ENCODE measurements at places on chromosomes 6 and 20. TPM values are rescaled to one million over a fixed set of nuclear protein-coding genes. Genes with fewer than 3 reads are reported as not detected.

The RNF144B gene
- total RNA-seq: 16.2 TPM

DNA sequence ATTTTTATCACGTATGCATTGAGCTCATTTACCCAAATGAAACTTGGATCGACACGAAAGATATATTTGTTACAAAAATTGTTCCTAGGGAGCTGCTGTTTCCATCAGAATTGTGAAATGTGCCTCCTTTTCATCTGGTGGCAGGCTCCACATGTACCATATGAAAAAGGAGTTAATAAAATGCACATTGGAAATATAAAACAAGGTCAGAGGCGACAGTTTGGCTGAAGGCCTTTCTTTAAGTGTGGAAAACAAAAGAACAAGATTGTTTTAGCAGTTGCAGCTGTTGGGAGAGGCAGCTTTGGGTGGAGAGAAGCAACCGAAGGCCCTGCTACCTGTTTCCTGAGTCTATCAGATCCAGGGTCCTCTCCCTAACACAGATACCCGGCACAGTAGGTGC lies 334.5 kb upstream of the NT5E start:
- DNase-seq: no peak

GRCh38 chr6:30810813-30811339 lies 66.5 kb upstream of the IER3 start:
- no peak for DNase-seq

DNA sequence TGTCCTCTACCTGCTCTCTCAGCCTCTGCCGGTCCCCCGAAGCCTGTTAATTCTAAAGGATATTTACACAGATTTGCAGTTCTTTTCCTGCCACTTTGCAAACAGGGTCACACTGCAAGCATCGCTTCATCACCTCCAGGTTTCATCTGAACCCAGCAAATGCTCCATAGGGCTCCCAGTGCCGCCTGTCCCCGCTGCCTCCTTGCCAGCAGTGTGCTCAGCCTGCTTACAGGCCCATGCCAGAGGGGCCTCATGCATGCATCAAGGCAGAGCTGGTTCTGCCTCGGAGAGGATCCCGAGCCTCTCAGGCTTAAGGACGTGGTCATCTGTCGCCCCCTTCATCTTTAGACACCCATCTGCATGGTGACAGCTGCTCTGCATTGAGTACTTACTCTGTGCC lies 10.5 kb downstream of the SIRPA start:
- no peak for DNase-seq

GRCh38 chr6:152625213-152625612 lies 11.9 kb downstream of the SYNE1 start:
- no peak for DNase-seq

DNA sequence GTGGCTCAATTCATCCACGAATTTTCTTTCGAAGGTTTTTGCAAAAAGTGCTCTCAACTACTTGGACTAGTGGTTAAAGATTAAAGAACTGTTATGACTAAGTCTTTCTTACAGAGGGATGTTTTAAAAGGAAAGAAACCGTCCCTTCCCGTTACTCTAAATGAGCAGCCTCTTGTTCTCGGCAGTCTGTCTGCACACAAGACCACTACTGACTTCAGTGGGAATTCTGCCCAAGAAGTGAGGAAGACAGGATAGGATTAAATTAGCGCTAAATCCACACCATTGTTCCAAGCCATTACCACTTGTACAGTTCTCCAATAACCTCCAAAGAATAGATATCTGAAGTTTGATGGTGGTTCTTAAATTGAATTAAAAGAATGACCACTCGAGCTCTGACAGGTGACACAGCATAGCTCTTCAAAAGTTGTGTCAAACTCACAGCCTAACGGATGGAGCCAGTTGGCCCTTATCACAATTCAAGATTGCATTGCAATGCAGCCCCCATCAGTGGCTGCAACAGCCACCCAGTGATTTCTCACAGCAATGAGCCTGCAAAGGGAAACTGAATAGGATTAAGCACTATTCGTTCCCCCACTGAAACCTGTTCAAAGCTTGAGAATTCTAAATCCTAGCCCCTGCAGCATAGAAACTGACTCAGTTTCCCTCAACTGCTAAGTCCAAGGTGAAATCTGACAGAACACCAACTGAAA lies 1.8 kb downstream of the EPB41L2 start:
- DNase-seq: no peak

The GINS1 gene
- total RNA-seq: 0.45 TPM

The ENPP5 gene
- 6.8 TPM for total RNA-seq

GRCh38 chr6:112984899-112985298 lies 637.8 kb downstream of the RFPL4B start:
- no peak for DNase-seq

The TGM6 gene
- not detected for total RNA-seq

DNA sequence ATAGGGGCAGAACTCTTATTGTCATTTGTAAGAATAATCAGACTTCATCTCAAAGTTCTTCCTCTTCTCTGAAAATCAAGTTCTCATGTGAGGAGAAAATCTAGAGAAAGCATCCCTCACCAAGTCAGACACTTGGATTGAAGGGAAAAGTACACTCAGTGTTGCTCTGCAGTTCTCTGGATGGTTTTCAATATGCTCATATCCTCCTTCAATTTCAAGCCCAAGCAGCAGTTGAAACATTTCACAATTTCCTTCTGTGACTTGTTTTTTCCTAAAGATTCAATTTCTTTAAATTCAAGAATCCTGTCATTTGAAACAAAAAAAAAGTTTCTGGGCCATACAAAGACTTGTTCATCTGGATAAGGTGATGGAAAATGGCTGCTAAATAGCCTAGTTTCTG lies 140.2 kb upstream of the AHI1 start:
- no peak for DNase-seq

The UCKL1 gene
- 42.9 TPM for total RNA-seq

- DNase-seq: no peak
Observed at GRCh38 chr20:4230651-4231050, 215.3 kb upstream of the RNF24 start.

- DNase-seq: no peak
Observed at GRCh38 chr20:63085151-63085861, 78.5 kb upstream of the BHLHE23 start.

GRCh38 chr6:11236076-11236750 lies 3.7 kb upstream of the NEDD9 start:
- DNase-seq: no peak

DNA sequence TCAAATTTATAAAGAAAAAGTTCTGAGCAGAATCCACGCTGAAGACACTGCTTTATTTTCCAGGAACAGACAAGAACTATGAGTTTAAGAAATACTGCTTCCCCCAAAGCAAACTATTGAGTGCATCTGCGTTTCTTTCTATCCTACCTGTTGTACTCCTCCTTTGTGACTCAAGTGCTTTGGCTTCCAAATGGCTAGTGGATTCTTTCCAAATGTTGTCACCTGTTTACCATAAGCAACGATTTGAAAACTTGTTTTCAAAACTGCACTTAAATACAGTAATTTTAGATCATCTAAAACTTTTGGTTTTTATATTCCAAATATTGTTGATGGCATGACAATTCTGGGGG lies 9.5 kb downstream of the PXDC1 start:
- DNase-seq: no peak

- DNase-seq: no peak
Observed at GRCh38 chr20:7003598-7003997, 236.1 kb downstream of the BMP2 start.

The UBD gene
- not detected for total RNA-seq

DNA sequence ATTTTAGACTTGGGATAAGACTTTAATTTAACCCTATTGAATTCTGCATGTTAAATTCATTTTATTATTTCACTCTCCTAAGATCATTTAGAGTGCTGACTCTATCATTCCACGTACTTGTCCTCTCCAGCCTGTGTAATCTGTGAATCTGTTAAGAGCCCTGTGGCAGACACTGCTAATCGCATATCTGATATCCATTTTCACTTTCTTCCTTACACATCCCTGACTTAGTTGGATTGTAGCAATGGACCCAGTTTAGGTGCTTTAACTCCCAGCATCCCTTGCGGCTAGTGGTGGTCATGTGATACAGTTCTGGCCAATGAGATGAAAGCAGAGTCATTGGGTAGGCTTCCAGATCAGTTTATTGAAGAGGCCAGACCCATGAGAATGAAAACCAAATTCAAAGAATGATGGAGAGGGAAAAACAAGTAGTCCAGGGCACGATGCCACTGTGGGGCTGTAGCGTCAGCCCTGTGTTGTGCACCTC lies 57.2 kb upstream of the SOX4 start:
- no peak for DNase-seq

The FOXQ1 gene
- not detected for total RNA-seq

- DNase-seq: peak; percentile 83
Observed at GRCh38 chr6:136526196-136526930, 23.9 kb downstream of the MAP7 start.

The MATN4 gene
- 0.17 TPM for total RNA-seq

The RBPJL gene
- total RNA-seq: not detected

The TNFRSF21 gene
- 5.6 TPM for total RNA-seq

The CNR1 gene
- 0.40 TPM for total RNA-seq
